ENCODE measurements at places on chromosomes 4 and X. TPM values are rescaled to one million over a fixed set of nuclear protein-coding genes. Genes with fewer than 3 reads are reported as not detected.
A peak's percentile ranks its signal among the peaks of the same experiment; 100 is the strongest.

Gene DNAAF6
- not detected for total RNA-seq

Gene CDS1
- 40.2 TPM for total RNA-seq

- DNase-seq, result no peak
Observed at GRCh38 chr4:176387571-176387970, 67.8 kb downstream of the SPCS3 start.

- no peak for DNase-seq
Observed at GRCh38 chr4:3660928-3661515, 105.2 kb upstream of the ADRA2C start.

DNA sequence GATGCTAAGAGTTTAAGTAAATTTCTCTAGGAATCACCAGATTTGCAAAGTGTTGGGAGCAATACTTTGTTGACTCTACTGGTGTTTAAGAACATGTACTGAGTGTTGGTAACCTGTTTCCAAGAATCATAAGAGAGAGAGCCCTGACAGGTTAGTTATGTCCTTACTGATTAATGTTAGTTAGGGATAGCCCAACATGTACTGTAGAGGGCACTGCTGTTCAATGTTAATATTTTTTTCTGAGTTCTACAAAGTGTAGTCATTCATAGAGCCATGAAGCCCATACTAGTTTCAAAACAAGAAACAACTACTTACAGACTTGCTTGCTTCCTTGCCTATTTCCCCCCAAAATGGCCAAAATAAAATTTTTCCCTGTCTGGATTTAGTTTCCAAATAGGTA lies 11.9 kb downstream of the TMPRSS11D start:
- no peak for DNase-seq

- DNase-seq, result no peak
Observed at GRCh38 chrX:72609313-72609712, 36.7 kb upstream of the HDAC8 start.

DNA sequence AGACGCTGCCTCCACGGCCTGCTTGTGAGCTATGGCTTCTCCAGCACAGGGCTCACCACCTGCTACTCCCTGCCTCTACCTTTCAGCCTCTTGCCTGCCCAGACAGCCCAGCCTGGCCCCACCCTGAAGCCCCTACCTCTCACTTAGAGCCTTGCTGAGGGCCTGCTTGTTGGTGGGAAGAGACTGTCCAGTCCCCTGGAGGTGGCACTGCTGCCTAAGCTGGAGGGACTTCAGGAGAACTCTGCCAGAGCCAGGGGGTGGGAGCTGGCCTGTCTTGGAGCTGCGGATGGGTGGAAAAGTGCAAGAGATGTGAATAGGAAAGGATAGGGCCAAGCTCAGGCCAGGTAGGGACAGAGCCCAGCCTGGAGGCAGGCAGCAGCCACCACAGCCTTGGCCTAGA lies 2.7 kb upstream of the ZNF185 start:
- no peak for DNase-seq

DNA sequence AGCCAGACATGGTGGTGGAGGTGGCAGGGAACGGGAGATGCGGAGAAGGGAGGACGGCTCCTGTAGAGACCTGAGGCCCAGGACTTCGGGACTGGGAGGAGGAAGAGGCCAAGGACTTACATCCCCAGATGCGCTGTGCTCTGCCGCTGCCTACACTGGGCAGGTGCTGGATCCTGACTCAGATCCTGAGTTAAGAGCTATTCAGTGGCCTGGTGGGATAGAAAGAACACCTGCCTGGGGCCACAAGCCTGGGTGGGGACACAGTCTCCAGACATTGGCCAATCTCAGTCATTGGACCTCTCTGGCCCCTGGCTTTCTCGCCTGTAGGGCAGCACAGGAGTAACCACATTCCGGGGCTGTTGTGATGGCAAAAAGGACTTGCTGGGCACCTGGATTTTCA lies 10.9 kb upstream of the MSX1 start:
- DNase-seq, result no peak

- DNase-seq, result peak; percentile 28
Observed at GRCh38 chrX:34915463-34916225, 27.0 kb upstream of the FAM47B start.

GRCh38 chr4:41325901-41326300 lies 69.2 kb downstream of the UCHL1 start:
- DNase-seq, result no peak

DNA sequence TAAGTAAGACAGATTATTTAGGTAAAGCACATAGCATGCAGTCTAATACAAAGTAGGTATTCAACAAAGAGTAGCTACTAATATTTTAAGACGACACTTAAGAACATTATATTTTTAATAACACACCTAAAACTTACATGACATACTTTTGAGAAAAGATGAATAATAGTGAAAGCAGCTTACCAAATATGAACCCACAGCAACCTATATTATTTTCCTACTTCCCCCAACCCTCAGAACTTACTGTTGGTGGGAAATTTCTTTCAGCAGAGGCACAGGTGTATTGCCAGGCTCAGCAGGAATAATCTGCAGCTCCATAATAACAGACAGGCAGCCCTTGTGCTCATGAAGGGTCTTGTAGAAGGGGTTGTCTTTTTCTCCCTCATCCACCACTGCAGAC lies 498.9 kb downstream of the GLUD2 start:
- DNase-seq, result no peak

- no peak for DNase-seq
Observed at GRCh38 chr4:6197433-6198174, 2.7 kb downstream of the JAKMIP1 start.

DNA sequence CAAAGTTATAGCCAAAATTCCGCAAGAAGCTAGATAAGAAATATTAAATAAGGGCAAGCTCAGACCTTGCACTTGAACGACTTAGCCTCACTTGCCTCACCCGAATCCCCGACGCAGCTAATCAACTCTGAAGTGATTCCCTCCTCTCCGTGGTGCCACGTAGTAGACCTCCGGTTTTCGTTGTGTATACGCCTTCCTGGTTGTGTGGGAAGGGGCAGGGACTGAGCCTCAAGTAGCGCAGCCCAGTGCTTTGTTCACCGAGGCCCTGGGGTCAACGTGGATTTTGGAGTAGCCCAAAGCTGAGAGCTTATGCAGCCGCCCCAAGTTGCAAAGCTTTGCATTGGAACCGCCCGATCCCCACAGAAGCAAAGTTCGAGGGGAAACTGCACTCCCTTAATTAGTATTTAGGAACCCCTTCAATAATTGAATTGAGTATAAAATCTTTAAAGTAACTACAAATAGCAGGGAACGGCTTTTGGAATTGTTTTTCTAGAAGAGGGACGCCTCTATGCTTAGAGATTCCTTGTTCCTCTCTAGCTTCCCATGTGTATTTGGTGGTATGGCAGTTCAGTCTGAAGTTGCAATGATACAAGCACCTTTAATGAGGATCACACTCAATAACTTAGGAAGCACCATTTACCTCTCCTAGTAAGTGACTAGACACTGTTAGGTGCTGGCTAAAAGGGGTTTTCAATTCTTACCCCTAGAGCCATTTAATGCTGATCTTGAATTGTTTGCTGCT lies 55.7 kb downstream of the LINC00632 start:
- no peak for DNase-seq

DNA sequence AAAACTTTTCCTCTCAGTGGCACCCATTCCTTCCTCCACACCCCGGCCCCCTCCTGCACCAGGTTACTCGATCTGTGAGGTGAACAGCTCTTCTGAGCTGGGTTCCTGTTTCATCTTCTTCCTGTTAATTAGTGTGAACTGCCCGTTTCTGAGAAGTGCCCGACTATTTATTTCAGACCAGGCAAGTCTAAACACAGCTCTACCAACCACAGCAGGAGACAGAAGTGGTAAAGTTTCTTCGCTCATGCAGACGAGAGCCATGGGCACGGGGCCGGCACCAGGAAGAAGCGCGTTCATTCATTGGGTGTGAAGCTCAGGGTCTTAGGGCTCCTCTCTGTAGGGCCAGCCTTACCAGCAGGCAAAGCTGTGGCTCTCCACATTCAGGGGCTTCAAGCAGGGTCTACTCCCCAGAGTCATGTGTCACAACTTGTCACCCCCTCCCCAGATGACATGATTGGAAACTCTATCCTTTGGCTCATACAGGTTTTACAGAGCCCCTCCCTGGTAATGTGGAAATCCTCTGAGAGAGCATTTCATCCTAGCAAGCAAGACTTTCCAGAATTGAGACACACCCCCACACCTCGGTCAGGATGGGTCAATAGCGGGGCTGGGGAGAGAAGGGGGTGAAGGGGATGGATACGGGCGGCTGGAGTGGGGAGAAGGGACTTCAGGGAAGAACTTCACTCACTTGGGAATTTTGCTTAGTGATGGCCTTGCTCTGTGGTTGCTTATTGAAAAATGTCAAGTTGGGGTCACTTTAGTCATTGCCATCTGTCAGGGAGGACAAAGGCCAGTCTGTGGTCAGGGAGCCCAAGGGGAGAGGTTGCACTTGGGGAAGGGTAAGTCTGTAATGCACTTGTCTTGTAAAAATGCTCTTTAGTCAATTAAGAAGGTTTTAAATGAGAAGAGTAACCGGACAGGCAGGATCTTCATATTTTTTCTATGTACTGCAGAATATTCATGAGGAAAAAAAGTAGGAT lies 121.6 kb upstream of the TRIM2 start:
- no peak for DNase-seq

DNA sequence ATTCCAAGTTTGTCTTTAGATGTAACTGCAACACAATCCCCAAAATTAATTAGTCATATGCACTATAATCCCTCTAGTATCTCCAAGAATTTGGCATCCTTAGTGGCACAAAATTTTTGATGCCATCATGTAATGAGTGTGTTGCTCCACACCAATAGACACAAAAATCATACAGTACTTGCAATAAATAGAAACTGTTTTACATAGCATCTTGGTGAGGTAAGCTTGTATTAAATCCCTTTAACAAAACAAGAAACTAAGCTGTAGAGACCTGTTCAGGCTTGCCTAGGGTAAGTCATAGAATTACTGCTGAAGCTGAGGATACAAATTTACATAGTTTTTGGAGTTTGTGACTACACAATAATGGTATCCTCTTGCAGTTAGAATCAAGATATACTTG lies 64.5 kb upstream of the PRSS12 start:
- no peak for DNase-seq
